ENCODE measurements at places on chromosomes 4 and X.

GRCh38 chr4:78566834-78567499 is 15.4 kb downstream of the ANXA3 start:
- H3K27ac ChIP-seq: no peak overlapping the region
- no peak for DNase-seq
- no peaks in the 10 kb centered on the region for H3K36me3 ChIP-seq
- H3K27me3 ChIP-seq: peaks cover 4% of the 10 kb centered on the region
- H3K4me1 ChIP-seq: no peaks in the 10 kb centered on the region

- H3K4me1 ChIP-seq: no peaks in the 10 kb centered on the region
- DNase-seq: no peak
- H3K4me3 ChIP-seq: no peak overlapping the region
- H3K27me3 ChIP-seq: no peaks in the 10 kb centered on the region
Observed at GRCh38 chr4:82467471-82467870, 37.1 kb downstream of the ENOPH1 start.

- H3K4me1 ChIP-seq: peaks cover 34% of the 10 kb centered on the region
- peaks cover 70% of the 10 kb centered on the region for H3K27me3 ChIP-seq
- no peak for DNase-seq
- H3K4me3 ChIP-seq: peak overlapping the region; percentile 42
Observed at GRCh38 chr4:30718021-30718542, 2.1 kb upstream of the PCDH7 start.

GRCh38 chr4:152771741-152772533 is 7.6 kb downstream of the TIGD4 start:
- no peak overlapping the region for H3K4me3 ChIP-seq
- DNase-seq: no peak

DNA sequence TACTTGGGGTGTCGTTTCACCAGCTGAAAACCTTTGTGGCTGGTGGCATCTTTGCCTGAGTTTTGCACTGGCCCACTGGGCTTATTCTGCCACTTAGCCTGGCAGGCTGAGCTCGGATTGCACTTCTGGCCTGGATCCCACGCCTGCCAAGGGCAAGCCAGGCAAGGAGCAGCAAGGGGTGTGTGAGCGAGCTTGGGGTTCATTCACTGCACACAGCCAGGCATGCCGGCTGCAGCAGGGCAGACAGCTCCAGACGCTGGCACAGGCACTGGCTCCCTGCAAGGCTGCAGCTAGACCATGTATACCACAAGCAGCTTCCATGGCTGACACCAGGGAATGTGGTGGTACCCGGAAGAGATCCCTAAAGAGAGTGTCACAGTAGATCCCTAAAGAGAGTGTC is 476.3 kb downstream of the EPHA5 start:
- no peak overlapping the region for H3K4me3 ChIP-seq
- no peaks in the 10 kb centered on the region for H3K4me1 ChIP-seq
- DNase-seq: no peak
- no peak overlapping the region for H3K27ac ChIP-seq
- H3K36me3 ChIP-seq: no peaks in the 10 kb centered on the region

DNA sequence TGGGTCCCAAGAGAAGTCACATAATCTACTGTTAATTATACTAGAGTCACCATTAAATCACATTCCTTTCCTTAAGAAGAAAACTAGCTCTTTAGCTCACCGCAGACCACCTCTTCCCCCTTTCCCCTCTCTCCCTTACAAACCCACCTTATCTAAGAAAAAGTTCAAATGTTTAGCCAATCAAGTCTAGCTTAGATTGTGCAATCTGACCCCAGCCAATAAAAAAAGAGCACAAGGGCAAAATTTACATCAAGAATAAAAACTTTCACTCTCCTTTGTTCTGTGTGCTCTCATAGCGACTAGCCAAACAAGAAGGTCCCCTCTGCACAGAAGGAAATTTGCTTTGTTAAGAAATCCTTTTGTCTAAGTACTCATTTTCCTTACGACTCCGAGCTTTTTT is 76.3 kb downstream of the TMEM156 start:
- no peak overlapping the region for H3K4me3 ChIP-seq
- no peak overlapping the region for H3K27ac ChIP-seq
- H3K27me3 ChIP-seq: peaks cover 5% of the 10 kb centered on the region
- no peaks in the 10 kb centered on the region for H3K36me3 ChIP-seq
- DNase-seq: no peak

- DNase-seq: no peak
- no peaks in the 10 kb centered on the region for H3K27me3 ChIP-seq
- H3K4me3 ChIP-seq: peak overlapping the region; percentile 88
- peaks cover 50% of the 10 kb centered on the region for H3K36me3 ChIP-seq
- H3K4me1 ChIP-seq: peaks cover 46% of the 10 kb centered on the region
Observed at GRCh38 chr4:88820698-88821415, 123.2 kb upstream of the NAP1L5 start.

DNA sequence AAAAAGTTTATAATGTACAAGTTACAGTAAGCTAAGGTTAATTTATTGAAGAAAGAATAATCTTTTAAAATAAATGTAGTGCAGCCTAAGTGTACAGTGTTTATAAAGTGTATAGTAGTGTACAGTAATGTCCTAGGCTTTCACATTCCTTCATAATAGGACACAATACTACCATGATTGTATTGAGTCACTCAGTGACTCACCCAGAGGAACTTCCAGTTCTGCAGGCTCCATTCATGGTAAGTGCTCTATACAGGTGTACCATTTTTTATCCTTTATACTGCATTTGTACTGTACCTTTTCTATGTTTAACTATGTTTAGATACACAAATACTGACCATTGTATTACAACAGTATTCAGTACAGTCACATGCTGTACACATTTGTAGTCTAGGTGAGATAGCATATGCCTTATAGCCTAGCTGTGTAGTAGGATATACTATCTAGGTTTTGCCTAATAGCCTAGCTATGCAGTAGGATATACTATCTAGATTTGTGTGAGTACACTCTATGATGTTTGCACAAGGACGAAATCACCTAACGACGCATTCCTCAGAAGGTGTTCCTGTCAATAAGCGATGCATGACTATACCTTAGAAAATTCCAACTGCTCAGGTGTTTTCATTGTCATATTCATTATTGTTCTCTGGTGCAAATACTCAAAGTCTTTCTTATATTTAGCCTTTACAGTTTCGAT is 5.5 kb upstream of the TMEM255A start:
- H3K4me1 ChIP-seq: no peaks in the 10 kb centered on the region
- no peaks in the 10 kb centered on the region for H3K36me3 ChIP-seq
- no peak overlapping the region for H3K4me3 ChIP-seq
- no peak for DNase-seq

GRCh38 chr4:21752616-21753015 is 196.0 kb downstream of the KCNIP4 start:
- H3K4me3 ChIP-seq: no peak overlapping the region
- H3K27ac ChIP-seq: no peak overlapping the region
- no peaks in the 10 kb centered on the region for H3K27me3 ChIP-seq

GRCh38 chr4:19402581-19403065 is 849.1 kb upstream of the SLIT2 start:
- no peaks in the 10 kb centered on the region for H3K36me3 ChIP-seq
- no peaks in the 10 kb centered on the region for H3K4me1 ChIP-seq

DNA sequence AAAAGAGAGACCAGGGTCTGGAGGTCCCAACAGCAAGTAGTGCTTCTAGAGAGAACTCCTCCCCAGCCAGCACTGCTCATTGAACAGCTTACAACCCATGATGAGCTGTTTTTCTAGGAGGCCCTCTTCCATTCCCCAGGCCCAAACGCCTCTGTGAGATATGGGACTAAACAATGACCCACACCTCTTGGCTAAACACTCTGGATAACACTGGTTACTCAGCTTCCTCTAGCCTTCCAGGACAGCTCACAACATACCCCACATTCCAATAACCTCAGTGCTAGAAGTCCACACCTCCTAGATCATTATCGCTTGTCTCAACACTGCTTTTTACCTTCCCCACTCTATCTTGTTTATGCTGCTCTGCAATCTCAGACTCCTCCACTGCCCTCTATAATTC is 35.4 kb upstream of the PGRMC2 start:
- H3K27me3 ChIP-seq: no peaks in the 10 kb centered on the region
- H3K36me3 ChIP-seq: no peaks in the 10 kb centered on the region
- no peak for DNase-seq
- H3K27ac ChIP-seq: no peak overlapping the region

DNA sequence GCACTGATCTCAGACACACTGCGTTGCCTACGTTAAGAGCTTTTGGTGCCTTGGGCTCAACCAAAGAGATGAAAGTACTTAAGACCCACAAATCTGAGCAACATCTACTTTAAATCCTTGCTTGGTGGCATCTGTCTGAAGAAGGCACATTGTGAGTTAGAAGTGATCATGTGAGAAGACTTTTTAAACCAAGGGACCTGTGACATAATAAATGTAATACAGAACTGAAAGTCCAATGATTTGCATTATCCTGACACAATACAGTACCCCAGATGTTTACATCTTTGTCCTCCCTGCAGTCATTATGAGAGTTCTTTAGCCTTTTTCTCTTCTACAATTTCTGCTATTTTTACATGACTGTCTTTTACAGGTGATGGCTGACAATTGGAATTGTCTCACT is 96.7 kb upstream of the FTHL17 start:
- no peaks in the 10 kb centered on the region for H3K4me1 ChIP-seq
- no peaks in the 10 kb centered on the region for H3K36me3 ChIP-seq
- H3K27ac ChIP-seq: no peak overlapping the region
- no peak overlapping the region for H3K4me3 ChIP-seq
- no peaks in the 10 kb centered on the region for H3K27me3 ChIP-seq

DNA sequence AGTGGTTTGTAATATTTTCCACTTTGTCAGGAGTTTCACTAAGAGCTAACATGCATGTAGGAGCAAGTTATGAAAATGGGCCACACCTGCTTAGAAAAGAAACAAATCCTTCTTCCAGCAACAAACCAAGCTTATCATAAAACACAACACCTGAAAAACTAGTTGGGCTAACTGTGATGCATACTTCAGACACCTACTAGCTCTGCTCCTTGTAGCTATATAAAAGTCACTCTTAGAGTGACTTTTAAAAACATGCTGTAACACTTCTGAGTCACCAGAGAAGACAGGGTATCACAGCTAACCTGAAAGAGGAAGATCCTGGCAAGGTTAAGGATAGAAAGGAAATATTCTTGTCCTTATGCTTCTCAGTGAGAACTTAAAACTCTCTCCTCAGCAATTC is 3.6 kb upstream of the SLAIN2 start:
- H3K27me3 ChIP-seq: peaks cover 4% of the 10 kb centered on the region
- H3K4me3 ChIP-seq: no peak overlapping the region
- no peak overlapping the region for H3K27ac ChIP-seq

DNA sequence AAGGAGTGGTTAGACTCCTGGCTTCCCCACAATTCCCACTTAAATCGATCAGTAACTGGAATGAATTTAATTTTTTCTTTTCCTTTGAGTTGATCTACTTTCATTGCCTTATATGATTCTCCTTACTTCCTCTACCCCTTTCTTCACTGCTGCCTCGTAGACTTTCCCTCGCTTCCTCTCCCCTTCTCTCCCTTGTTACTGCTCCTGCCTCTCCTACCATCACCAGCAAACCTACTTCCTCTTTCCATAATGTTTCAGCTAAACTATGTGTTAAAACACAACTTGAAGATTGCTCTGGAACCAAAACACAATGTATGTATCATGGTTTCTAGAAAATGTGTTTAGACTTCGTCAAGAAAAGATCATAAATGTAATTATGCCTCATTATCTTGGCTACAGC is 132.0 kb upstream of the TET2 start:
- no peak overlapping the region for H3K4me3 ChIP-seq
- H3K27me3 ChIP-seq: no peaks in the 10 kb centered on the region
- DNase-seq: no peak
- no peaks in the 10 kb centered on the region for H3K36me3 ChIP-seq
- H3K4me1 ChIP-seq: no peaks in the 10 kb centered on the region

DNA sequence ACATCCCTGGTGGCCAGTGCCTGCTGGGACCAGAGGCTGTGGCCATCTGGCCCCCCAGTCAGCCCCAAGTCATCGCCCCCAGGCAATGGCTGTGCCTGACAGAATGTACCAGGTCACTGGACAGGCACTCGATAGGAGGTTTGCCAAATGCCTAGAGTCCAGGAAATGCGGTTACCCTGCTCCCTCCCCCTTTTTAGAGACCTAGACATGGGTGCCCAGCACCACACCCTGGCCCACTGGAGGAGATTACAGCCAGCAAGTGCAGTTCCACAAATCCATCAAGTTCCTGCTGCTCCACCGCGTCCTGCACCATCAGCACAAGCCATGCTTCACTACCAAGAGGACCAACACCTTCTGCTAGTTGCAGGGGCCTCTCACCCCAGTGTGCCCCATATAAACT is 16.2 kb upstream of the ZFX start:
- no peaks in the 10 kb centered on the region for H3K36me3 ChIP-seq
- H3K27ac ChIP-seq: no peak overlapping the region
- H3K27me3 ChIP-seq: peaks cover 6% of the 10 kb centered on the region
- no peak overlapping the region for H3K4me3 ChIP-seq
- DNase-seq: no peak
- no peaks in the 10 kb centered on the region for H3K4me1 ChIP-seq

DNA sequence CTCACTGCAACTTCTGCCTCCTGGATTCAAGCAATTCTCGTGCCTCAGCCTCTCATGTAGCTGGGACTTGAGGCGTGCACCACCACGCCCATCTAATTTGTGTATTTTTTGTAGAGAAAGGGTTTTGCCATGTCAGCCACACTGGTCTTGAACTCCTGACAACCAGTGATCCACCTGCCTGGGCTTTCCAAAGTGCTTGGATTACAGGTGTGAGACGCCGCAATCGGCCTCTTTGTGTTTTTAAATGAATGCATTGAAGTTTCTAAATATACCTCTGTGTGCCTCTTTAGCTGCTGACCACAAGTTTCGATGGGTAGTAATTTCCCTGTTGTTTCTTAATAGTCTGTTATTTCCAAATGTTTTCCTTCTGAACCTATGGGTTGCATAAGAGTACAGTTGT is 765.3 kb upstream of the GRIA3 start:
- H3K36me3 ChIP-seq: no peaks in the 10 kb centered on the region
- H3K4me3 ChIP-seq: no peak overlapping the region
- H3K27ac ChIP-seq: no peak overlapping the region
- H3K4me1 ChIP-seq: no peaks in the 10 kb centered on the region
- H3K27me3 ChIP-seq: no peaks in the 10 kb centered on the region

DNA sequence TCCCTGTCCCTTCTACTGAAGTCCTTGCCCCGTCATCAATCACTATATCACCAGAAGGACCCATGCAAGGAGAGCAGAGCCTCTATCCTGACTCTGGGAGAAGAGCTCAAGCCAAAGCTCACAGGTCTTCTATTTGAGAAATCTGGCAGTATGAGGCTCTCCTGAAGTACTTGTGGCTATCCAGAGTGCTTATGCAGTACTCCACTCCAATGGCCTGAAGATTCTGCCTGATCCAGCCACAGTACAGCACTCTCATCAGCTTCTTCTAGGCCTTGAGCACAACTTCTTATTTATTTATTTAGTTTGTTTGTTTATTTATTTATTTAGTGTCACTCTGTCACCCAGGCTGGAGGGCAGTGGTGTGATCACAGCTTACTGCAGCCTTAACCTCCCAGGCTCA is 13.0 kb downstream of the USP26 start:
- H3K36me3 ChIP-seq: no peaks in the 10 kb centered on the region
- H3K4me3 ChIP-seq: no peak overlapping the region
- no peak overlapping the region for H3K27ac ChIP-seq
- no peaks in the 10 kb centered on the region for H3K27me3 ChIP-seq
- peaks cover 4% of the 10 kb centered on the region for H3K4me1 ChIP-seq

- H3K27ac ChIP-seq: no peak overlapping the region
- H3K4me1 ChIP-seq: no peaks in the 10 kb centered on the region
- no peak for DNase-seq
- no peak overlapping the region for H3K4me3 ChIP-seq
- no peaks in the 10 kb centered on the region for H3K36me3 ChIP-seq
Observed at GRCh38 chr4:622996-623913, 2.1 kb upstream of the PDE6B start.

- no peaks in the 10 kb centered on the region for H3K27me3 ChIP-seq
- no peak for DNase-seq
- H3K27ac ChIP-seq: no peak overlapping the region
- H3K4me3 ChIP-seq: no peak overlapping the region
- H3K36me3 ChIP-seq: no peaks in the 10 kb centered on the region
Observed at GRCh38 chr4:110075083-110075738, 123.2 kb downstream of the ELOVL6 start.

All from activated naive CD4-positive, alpha-beta T cell treated with anti-CD3 and anti-CD28 coated beads, Interleukin-2, amount 10 ng/mL, durations not matched to agents 7 days and 5 days (primary cell).